CMK (cell line): ENCODE measurements at places on chromosomes 4 and X.

DNA sequence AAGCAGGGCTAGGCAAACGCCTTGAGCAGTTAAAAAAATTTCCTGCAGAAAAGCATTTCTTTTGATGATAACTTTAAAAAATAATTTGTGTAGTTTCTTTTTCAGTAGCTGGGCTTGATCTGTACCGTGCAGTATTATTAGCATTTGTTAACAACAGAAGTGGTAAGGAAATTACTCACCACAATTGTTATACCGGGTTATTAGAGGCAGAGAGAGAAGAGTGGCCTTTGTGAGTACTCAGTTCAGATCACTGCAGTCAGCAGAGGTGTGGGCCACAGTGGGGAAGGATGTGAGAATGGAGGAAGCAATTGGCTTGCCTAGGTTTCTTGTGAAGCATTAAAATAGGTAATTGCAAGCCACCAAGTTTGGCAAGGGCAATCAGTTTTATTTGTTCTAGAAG, 14.3 kb upstream of the IL21 start:
- no peak for DNase-seq

DNA sequence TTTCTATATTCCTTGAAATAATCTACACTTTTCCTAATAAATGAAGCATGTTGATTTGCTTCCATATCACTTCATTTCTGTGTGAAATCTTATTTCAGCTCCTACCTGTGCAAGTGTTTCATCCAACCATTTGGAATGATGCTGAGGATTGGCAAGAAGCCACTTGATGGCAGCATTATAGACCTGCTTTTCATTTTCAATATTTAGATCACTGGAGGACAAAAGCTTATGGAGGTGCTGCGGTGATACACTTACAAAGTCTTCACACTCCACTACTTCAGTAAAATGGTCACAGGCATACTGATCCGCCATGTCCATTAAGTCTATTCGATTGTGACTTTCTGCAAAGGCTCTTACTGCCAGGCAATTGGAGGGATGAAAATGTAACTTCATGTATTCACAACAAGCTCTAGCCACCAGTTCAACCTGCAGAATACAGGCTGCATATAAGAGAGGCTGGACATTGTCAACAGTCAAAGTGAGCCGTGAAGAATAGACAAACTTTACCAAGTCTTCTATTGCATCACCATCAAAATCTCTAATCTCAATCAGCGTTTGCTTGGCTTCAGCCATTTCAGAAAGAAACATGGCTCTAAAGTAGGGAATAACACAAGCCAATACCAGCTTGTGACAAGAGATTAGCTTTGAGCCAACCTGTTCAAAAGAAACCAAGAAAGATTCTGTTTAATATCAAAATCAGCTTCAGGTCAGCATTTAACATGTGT, 35.1 kb downstream of the KLHL8 start:
- no peak for DNase-seq

DNA sequence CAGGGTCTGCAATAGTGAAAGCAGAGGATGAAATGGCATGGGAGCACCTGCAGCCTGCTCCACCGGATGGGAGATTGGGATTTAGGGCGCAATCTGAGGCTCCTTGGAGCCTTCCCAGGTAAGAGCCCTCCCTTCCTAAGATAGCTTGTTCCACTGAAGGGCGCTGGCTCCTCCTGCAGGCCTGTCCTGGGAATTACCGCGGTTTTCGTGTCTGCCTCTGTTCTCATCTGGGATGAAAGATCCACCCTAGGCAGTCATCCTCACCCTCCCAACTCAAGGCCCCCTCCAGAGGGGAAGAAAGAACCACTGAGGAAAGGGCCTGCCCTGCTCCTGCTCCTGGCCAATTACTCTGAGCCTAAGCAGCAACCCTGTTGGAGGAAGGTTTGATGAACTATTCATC, 547.5 kb downstream of the SMARCA1 start:
- DNase-seq = no peak

GRCh38 chr4:140612357-140612756, 43.6 kb upstream of the UCP1 start:
- no peak for DNase-seq

- no peak for DNase-seq
Measured at GRCh38 chrX:96436105-96436504, 248.5 kb upstream of the DIAPH2 start.

GRCh38 chr4:113591982-113592381, 169.6 kb downstream of the CAMK2D start:
- no peak for DNase-seq

DNA sequence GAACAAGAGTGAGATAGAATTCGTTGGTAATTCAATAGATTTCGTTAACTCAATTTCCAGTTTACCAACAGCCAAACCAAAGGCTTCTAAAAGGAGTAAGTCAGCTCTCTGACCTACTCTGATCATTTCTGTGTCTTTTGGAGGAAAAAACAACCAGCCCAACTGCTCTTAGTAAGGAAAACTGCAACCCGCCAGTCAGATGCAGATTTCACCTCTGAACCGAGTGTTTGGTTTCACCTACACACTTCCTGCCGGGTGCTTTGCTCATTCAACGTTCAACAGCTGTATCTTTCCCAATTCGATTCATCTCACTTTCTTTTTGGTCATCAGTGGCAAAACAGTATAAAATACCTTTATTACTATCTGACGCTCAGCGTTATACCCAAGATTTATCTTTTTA, 24.5 kb downstream of the TMSB4X start:
- DNase-seq = no peak

DNA sequence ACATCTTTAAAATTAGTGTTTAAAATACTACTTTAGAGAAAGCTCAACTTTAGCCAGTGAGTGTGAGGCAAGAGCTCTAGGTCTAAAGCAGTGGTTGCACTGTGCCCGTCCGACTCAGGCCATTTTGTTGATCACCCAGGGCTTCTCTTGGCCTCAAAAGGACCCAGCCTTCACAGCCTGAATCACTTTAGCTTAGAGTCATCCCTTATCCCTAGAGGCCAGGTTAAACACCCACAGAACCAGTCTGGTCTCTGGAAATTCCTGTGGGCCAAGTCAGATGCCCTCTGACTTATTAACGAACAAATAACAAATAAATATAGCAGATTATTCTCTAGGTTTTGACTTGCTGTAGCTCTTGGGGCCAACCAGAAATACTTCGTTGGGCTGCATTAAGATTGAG, 102.3 kb downstream of the WWC2 start:
- DNase-seq = no peak

DNA sequence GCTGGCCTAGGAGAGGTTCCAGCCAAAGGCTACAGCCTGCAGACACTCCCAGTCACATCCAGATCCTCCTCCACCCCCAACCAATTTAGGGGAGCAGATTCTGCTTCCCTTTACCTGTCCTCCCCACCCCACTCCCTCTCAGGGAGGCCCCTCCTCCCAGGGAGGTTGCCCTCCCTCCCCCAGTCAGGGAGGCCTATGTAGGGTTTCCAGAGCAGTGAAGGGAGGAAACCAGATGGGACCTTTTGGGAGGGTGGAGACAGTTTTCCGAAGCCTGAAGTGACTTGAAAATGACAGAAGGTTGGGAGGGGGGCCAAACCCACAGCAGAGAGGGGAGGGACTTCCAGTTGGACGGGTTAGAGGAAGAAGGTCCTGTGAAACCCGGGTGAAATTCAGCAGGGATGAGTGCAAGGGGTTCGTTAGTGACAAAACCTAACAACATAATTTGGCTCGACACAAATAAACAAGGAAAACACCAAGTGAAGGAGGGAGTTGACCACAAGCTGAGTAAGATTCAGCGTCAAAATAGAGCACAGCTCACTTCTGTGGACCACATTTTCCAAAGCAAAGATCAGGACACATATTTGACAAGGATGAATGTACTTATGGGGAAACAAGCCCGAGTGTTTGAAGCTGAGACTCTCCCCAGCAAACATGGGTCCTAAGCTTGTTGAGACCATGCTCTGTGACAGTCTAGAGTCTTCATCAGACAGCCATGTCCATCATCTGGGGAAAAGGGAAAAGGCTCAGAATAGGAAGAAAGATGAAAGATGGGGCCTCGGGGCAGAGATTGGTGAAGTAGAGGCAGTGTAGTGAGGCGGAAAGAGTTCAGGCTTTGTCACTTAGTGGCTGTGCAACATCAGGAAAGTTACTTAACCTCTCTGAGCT, 46.4 kb downstream of the PRPS1 start:
- DNase-seq = no peak

DNA sequence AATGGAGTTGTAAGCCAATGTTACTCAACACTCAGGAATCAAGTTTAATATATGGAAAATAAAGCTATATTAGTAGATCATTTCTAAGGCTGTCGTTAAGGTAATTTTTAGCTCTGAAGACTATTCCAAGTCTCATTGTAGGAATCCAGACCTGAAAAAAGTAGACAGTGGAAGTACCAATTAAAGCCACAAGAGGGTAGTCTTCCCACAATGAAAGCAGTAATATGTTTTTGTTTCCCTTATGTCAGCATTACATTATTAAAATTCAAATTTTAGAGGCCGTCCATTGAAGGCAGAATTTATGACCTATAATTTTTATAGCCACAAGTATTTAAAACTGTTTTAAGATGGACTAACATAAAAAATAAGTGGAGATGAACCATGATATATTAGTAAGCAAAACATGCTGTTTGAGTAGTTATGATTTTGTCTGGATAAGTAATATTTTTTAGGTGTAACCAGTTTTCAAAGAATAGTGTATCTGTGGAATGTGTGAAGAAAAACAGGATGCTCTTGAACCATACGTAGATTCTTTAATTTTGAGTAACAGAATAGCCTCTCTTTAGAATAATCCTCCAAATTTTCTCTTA, 372.6 kb upstream of the TECRL start:
- DNase-seq = peak; percentile 17

DNA sequence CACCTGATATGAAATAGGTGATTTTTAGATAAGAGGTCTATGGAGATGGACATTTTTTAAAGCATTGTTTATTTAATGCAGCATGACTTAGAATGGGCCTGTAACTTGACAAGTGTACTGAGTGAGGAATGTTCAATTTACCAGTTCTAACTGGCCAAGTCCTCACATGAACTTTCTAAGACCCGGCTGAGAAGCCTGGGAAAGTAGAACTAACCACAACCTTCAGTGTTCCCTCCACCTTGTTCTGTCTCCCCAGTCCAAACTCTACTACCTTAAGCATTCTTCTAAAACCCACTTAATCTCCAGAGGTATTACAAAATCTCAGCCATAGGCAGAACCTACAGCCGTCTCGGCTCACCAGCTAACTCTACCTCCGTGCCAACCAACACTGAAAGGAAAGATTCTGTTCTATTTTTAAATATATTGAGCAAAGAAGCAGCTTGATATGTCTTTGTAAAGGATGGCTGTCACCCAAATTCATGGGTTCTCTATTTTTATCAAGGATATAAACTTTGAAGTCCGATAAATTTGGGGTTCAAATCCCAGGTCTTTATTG, 6.8 kb downstream of the PPARGC1A start:
- DNase-seq = no peak

DNA sequence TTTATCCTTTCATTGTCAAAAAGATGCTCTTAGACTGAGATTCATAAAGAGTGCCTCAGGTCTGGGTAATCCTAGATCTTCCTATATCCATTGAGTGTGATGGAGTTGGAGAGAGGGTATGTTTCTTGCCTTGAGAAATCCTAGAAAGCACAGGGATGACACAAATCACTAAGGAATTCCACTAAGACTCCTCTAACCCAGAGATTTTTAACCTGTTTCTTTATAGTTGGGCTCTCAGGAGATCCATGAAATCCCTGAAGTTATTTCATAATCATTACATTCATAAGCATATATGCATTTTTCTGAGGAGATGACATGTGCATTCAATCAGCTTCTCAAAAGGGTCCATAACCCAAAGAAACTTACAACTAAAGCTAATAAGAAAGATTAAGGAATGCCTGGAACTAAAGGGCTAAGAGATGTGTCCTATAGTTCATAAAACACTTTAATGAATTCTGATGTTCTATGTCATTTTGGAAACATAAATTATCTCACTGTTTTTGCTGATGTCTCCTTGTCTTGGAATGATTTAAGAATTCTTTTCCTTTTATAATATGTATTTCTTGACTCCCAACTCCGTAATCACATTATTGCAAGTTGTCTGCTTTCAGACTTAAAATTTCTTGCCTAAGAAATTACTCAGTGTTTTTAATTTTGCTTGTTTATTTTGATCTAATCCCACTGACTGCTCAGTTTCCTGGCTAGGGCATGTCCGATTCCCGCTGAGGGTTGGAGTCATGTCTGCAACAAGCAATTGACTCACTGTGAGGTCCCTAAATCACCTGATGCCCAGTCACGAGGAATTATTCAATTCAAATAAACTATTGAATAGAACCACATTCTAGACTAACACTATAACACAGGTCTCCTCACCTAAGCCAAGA, 2.8 kb upstream of the AMTN start:
- no peak for DNase-seq

DNA sequence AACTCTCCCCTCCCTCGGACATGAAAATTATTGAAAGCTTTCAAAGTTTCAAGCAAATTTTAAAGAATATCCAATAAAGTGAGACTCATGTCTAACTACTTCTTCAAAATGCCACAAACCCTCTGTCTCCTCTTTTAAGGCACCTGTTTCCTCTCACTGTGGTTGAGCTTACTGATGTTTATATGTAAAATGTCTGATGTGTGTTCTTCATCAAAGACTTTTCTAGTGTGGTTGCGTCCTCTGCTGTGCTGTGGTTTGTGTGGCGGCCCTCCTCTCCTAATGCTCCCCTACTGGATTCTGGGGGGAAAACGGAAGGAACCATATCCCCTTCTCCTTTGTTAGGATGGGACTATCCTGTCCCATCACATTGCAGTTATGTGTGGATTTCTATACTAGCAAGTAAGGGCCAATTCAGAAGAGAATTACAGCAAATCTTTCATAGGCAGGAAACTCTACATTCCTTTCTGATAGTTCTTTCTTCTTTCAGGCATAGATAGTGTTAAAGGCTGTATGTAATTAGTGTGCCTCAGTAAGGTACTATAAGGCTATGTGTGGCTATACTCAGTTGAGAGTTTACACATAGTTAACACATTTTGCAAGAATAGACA, 221.0 kb upstream of the GPRIN3 start:
- DNase-seq = no peak

- no peak for DNase-seq
Measured at GRCh38 chr4:30724247-30724646, 4.1 kb downstream of the PCDH7 start.

- DNase-seq = no peak
Measured at GRCh38 chr4:83677656-83678055, 141.7 kb downstream of the GPAT3 start.

DNA sequence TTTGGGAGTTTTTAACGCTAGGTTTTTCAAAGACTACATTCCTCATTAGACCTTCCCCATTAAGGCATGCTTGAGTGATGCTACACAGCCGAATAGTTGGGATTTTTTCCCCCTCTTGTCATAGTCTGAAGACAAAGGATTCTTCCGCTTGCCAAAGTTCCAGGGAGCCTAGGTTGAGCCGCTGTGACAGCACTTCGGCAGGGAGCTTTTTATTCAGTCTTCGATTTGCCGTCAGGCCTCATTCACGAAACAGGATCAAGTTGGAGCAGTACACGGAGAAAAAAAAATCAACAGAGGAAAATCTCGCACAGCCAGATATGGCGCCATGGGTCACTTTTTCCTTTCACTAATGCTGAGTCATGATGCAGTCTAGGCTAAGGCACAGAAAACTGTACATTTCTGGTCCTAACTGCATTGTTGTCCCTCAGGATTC, 24.3 kb downstream of the SHROOM3 start:
- no peak for DNase-seq

GRCh38 chrX:11424903-11425674, 131.9 kb downstream of the AMELX start:
- no peak for DNase-seq

- DNase-seq = no peak
Measured at GRCh38 chr4:93157986-93158385, 670.6 kb upstream of the ATOH1 start.

- no peak for DNase-seq
Measured at GRCh38 chr4:185381288-185382196, 14.2 kb downstream of the LRP2BP start.
